AG09309 (cell line): ENCODE measurements at places on chromosomes 5 and 9.

DNA sequence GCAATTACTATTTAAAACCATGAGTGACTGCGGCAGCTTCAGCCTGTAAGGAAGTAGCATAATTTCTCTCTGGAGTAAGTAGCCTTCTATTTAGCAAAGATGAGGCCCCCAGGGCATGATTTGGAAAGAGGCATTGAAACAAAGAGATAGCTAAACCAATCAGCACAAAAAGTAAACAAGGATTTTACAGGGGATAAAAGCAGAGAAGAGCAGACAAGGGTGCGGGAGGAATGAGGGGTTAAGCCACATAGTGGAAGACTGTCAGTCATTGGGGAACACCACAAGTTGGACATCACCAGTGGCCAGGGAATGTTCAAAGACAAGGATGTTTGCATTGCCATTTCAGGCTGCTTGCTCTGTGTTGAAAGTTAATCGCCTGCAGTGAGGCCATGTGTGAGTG, 24.0 kb upstream of the C5orf63 start:
- DNase-seq, result no peak

- no peak for DNase-seq
These were observed 209.4 kb upstream of the TLE4 start for GRCh38 chr9:79362100-79363081.

DNA sequence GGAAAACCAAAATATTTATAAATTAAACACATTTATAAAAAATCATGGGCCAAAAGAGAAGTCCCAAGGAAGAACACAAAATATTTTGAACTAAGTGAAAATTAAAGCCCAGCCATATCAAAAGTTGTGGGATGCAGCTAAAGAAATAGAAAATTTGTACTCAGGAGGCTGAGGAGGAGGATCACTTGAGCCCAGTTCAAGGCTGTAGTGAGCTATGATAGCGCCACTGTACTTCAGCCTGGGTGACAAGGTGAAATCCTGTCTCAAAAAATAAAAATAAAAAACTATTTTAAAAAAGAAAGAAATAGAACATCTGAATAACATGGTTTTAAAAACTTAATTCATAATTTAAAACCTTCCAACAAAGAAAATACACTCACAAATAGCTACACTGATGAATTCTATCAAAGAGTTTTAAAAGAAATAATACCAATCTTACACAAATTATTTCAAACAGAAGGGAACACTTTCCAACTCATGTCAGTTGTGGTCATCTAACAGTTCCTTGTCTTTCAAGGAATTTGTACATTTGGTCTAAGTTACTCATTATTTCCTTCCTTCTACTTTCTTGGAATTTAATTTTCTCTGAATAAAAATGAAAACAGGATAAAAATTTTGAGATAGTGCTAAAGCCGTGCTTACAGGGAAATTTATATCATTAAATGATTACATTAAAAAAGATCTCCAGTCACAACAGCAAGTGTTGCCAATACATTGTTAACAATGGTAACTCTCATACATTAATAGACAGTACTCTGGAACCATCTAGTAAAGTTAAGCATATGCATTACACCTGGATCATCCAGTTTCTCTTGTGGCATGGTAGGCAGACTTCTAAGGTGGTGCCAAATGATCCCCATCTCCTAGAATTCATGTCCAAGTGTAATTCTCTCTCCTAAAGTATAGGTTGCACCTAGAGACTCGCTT, 17.8 kb downstream of the PTBP3 start:
- no peak for DNase-seq

DNA sequence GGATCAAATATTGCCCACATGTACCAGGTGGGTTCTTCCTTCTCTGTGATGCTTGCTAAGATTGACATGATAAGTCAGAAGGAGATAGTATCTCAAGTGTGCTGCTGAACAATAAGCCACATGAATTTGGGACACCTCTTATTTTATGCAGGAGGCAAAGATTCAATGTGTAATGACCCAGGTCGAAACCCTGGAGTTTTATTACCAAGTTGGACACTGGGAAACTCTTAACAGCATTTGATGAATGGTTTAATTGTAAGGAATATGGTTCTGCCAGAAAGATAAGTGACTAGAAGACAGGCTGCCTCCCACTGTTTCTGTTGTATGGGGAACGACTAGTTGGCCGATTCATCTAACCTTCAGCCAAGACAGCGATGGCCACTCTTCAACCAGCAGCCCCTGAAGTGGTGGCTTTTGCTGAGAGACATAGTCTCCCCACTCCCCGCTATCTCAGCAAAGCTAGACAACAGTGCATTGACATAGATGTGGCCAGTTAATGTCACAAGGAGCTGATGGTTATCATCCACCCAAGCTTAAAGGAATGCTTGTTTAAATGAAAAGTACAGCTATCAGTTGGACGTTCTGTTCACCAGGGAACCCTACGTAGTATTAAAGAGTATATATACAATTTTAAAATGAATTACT, 407.7 kb downstream of the KDM4C start:
- no peak for DNase-seq

DNA sequence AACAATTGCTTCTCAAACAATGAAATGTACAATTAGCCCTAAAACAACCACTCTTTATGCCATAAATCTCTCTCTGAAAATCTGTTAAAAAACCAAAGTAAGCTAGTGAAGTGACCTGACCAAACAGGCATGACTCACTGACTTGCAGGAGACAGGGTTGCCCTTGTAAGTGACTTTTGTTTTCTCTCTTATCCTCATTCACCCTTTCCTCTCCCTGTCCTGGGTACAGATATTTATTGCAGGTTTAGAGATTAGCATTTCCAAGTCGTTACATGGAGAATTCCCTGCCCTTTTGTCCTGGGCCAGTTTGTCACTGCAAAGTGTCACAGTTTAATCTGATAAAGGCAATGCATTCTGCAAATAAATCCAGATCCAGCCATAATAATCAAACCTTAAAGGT, 484.2 kb downstream of the IRX1 start:
- DNase-seq, result no peak

DNA sequence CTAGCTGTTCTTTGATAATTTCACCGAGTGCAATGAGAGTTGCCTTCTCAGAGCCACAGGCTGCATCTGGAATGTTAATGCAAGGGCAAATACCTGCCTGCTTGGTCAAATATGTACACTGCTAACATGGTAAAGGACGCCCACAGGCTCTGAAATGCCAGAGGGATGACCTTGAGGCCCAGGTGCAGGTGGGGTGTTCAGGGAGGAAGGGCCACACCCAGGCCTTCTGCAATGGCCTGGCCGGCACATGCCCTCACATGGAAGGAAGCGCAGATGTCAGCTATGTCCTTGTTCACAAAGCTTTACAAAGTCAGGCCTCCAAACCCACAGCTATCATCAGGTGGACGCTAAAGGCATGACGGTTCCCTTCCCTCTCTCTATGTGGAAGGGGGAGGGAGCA, 48.6 kb downstream of the HRH2 start:
- no peak for DNase-seq

- no peak for DNase-seq
These were observed 23.2 kb downstream of the TLE1 start for GRCh38 chr9:81666123-81666522.

- no peak for DNase-seq
These were observed 349.1 kb upstream of the DAP start for GRCh38 chr5:11110128-11110527.
